ENCODE measurements at places on chromosomes 12 and 14.

GRCh38 chr12:93762912-93763553 is 85.9 kb downstream of the CRADD start:
- DNase-seq = no peak

- peak; percentile 49 for DNase-seq
These were observed 613 bp downstream of the DUSP16 start for GRCh38 chr12:12562016-12562483.

DNA sequence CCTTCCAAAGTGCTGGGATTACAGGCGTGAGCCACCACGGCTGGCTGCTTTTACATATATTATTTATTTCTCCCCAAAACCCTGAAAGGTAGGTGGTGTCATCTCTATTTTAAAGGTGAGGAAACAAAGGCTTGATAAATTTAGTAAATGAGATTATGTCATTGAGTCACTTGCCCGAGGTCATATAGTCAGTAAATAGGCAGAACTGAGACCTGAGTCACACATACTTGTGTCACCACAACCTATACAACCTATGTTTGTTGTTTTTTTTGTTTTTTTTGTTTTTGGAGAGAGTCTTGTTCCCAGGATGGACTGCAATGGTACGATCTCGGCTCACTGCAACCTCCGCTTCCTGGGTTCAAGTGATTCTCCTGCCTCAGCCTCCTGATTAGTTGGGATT is 12.8 kb downstream of the TSFM start:
- no peak for DNase-seq

DNA sequence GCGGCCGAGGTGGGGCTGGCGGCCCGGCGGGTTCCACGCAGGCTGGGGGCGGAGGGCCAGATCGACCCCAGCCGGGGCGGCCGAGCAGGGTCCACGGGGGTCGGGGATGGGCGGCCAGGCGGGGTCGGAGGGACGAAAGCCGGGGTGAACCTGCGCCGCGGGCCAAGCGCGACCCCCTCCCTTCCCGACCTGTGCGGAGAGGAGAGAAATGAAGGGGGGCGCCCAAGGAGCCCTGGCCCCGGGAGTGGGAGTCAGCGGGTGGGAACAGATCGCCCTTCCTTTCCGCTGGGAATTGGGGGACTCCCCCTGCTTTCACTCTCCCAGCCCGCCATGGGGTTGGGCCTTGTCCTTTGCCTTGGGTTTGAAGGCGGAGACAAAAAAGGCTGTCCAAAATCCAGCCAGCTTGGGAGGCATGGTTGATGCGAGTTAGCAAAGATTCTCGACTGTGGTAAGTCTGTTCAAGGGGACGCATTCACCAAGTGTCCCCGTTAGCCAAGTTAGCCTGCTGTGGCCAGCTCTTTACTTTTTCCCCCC is 559 bp upstream of the CKAP4 start:
- peak; percentile 31 for DNase-seq

- no peak for DNase-seq
These were observed 104.5 kb upstream of the SFSWAP start for GRCh38 chr12:131606218-131606901.

DNA sequence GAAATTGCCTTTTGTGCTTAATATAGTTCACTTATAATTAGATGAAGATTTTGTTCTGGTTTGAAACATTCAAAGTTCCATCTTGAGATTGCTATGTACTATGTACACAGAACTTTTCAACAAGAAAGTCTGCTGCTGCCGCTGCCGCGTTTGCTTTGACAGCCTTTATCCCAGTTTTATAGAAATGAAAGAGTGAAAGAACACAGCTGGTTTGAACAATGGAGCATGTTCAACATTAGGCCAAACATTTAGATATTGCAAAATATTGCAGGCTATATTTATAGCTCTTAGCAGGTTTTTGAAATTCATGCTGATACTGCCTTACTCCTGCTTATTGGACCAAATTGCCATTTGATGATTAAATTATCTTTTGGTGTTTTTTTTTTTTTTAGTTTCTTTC is 299.8 kb upstream of the PRKD1 start:
- no peak for DNase-seq
